MG63 (cell line): ENCODE measurements at places on chromosomes 2 and 18.

DNA sequence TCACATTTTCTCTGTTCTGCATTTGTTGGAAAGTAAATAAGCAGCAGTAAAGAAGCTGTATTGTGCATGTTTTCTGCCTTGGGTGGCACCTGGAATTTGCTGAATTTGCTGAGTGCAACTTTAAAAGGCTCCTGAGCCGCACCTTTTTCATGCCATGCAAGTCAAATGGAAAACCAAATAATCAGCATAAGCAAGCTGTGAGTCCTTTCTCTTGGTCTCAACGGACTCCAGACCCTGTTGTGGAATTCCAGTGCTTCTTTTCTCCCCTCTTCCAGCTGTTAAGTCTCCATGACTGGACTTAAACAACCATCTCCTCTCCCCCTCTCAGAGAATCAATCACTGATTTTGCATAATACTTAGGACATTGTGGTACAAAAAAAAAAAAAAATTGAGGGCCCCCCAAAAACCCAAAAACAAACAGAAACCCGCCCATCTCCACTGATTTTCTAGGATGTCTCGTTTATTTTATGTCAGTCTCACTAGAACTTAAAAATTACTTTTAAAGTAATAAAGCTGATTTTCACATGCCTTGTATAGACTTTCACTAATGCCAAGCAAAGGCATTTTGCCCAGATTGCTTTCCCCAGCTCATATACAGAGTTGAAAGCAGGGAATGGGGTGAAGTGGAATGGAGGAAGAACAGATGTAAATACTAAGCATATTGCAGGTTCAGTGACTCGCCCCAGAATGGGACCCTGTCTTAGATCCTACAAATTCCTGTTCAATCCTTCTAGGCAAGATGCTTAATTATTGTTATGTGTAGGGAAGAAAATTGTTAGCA is 5.1 kb upstream of the CETN1 start:
- DNase-seq, result no peak

DNA sequence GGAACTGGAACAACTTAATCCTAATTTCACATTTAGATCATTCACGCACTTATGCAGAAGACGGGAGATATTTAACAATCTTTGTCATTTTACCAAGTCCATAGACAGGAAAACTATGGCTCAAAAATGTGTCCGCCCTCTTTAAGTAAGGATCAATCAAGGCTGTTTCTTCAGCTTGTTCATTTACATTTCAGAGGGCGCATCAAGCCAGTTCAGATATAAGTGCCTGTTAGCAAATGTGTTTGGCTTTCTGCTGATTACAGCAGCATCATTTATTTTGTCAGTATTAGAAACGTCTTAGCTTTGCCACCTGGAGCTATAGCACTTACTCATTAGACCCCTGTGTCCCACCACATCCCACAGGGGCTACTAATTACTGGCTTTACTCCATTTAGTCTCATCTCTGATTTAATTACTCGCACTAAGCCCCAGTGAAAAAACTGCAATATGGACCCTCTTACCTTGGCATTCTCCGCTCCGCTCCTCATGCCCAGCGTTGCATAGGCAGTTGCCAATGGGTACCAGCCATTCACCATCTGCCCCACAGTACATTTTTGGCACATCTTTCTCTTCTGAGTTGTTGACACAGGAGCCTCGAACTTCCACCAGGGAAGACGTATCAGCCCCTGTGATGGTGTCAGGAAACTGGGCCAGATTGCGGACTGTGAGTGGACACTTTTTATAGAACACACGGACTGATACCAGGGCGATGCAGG is 8.7 kb downstream of the EPHA4 start:
- no peak for DNase-seq

DNA sequence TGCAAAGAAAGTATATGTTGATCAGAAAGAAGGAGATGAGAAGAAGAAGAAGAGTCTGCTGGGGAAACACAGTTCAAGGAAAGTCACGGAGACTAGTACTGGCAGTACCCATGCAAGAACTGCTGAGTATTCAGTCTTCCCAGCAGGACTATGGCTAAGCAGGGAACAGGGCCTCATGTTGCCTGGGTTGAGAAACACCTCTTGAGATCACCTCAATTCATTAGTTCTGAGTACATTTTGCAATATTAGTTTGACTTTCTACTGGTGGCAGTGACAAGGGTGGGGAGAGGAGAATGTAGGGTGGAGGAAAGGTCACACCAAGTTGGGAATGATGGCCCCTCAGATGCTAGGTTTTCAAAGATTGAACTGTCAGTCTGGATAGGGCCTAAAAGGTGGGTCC is 50.5 kb downstream of the MRPL33 start:
- DNase-seq, result no peak

DNA sequence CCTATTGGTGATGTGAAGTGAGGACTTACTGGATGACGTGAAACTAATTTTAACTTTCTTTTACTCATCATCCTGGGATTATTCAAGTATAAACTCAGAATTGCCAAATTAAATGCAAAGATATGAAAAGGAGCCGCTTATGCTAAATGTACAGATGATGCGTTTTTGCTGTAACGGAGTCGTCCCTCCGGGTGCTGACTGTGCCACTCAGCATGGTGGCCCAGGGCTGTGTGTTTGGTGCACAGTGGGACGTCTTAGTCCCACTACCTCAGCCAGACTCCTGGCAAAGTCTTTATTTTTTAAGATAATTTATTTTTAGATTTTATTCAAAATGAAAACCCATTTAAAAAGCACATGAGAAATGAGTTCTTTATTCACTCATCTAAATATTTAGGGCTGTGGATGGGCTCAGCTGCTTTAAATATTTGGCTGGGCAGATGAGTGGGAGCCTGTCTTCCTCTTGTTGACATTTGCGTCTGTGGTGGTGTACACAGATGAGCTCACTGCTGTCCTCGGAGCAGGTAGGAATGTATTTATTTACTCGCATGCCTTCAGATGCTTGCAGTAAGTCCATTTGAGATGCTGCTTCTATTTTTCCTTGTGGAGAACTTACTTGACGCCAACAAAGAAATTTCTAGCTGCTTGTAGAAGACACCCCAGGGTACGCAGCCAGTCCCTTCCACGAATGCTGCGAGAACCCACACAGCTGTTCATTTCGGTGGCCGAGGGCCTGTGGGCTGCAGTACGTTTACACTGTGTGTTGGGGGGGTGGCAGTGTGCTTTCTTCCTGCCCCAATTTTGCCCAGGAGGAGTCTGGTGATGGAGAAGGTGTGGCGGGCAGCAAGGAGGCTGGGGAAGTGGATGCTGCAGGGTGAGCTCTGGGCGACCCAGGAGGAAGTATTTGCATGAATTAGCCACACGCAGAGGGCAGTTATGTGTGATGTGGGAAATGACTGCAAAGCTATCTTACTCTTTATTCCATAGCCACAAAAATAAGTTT is 105.0 kb downstream of the AGAP1 start:
- no peak for DNase-seq

DNA sequence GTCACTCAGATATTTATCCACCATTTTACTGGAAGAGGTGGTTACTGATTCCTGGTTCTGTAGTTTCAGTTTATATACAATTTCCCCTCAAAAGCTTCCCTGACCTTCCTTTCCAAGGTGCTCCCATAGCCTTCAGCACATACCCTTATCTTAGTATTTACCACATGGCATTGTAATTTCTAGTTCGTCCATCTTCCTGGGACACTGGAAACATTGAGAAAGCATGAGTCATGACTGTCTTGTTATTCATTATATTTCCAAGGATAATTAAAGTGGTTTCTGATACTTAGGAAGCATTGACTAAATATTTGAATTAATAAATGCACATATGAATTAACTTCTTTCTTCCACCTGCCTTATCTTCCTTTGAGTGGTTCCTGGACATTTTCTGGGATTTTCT is 203.8 kb downstream of the ETAA1 start:
- DNase-seq, result no peak
